ENCODE measurements at places on chromosomes 4 and X.

- DNase-seq: no peak
Observed at GRCh38 chrX:97399400-97399799, 515.7 kb downstream of the RPA4 start.

GRCh38 chr4:2858451-2859217 is 15.0 kb downstream of the ADD1 start:
- DNase-seq: no peak

- no peak for DNase-seq
Observed at GRCh38 chr4:55553441-55554201, 6.9 kb upstream of the CLOCK start.

DNA sequence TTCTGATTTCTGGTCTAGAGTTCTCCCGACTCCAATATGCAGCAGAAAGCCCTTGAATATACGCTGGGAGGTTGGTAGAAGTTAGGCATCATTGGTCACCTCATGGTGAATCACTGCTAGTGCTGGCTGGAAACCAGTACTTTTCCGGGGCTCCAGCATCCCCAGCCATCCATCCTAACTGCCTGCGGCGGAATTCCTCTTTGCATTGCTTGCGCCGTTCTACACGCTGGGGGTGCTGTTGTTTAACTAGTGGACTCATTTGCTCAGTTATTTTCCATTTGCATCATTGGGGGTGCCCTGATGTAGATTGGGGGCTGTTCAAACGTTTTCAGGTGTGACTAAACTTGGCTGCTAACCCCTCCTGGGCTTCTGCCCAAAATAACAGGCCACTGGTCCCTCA is 23.3 kb upstream of the GPR50 start:
- no peak for DNase-seq

GRCh38 chrX:151896734-151897474 is 15.8 kb upstream of the MAGEA4 start:
- DNase-seq: no peak

DNA sequence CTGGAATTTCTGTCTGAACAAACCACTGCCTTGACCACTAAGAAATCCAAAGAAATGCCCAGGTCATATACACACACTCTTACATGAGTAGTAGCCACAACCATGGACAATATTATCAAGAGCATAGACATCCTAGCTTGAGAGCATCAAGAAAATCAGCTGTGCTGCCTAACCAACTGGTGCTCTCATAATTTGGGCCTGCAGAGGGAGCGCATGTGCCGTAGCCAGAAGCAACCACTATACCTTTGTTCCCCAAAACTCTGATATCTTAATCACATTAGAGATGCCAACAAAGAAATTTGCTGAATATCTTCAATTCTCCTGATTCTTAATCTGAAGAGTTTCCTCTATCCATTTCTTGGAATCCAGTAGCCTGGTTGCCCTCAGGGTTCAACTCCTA is 163.6 kb downstream of the ZNF674 start:
- no peak for DNase-seq

GRCh38 chr4:100736641-100737451 is 219.0 kb upstream of the EMCN start:
- DNase-seq: no peak

GRCh38 chr4:13411942-13412341 is 72.2 kb downstream of the RAB28 start:
- DNase-seq: no peak

- no peak for DNase-seq
Observed at GRCh38 chr4:48017108-48017571, 568 bp downstream of the NIPAL1 start.

GRCh38 chrX:41055740-41056139 is 29.5 kb upstream of the USP9X start:
- no peak for DNase-seq

GRCh38 chr4:186778134-186778533 is 54.5 kb upstream of the FAT1 start:
- no peak for DNase-seq

- DNase-seq: no peak
Observed at GRCh38 chr4:83581411-83582288, 45.7 kb downstream of the GPAT3 start.

GRCh38 chr4:96145601-96146000 is 305.7 kb downstream of the PDHA2 start:
- DNase-seq: no peak

GRCh38 chrX:15050395-15050794 is 177.2 kb downstream of the MOSPD2 start:
- no peak for DNase-seq

DNA sequence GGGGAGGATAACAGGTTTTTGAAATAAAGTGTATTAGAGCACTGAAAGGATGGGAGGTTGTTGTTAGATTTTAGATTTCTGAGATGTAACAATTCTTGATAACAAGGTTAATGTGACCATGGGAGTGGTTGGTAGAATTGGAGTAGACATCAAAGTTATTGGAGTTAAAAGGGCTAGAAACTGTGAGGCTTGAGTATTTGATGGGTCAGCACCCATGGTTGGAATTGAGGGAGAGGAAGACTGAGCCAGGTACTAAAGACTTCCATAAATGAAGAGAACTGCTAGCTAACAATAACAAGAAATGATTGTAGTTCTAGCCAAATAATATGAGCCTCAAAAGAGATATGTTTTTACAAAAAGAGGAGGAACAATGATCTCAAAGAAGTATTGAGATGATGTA is 98.8 kb downstream of the HEPH start:
- no peak for DNase-seq

DNA sequence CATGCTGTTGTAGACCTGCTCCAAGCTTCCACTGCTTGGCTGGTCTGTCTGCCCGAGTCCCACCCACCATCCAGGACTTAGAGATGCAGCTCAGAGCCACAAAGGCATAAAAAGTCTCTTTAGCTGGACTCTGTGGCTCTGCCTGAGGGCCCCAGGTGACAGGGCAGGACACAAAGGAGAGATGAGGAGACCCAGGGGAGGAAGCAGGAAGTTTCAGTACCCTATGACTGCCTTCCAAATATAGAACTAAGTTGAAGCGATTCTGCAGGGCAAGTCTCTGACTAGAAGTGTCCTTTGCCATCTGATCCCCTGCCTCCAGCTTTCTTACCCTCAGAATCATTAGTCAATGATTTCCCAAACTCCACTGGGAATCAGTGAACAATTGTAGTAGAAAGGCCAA is 11.2 kb upstream of the CXCR3 start:
- no peak for DNase-seq

GRCh38 chr4:30605616-30606190 is 114.5 kb upstream of the PCDH7 start:
- DNase-seq: no peak

GRCh38 chrX:148382983-148383382 is 117.4 kb upstream of the AFF2 start:
- no peak for DNase-seq

DNA sequence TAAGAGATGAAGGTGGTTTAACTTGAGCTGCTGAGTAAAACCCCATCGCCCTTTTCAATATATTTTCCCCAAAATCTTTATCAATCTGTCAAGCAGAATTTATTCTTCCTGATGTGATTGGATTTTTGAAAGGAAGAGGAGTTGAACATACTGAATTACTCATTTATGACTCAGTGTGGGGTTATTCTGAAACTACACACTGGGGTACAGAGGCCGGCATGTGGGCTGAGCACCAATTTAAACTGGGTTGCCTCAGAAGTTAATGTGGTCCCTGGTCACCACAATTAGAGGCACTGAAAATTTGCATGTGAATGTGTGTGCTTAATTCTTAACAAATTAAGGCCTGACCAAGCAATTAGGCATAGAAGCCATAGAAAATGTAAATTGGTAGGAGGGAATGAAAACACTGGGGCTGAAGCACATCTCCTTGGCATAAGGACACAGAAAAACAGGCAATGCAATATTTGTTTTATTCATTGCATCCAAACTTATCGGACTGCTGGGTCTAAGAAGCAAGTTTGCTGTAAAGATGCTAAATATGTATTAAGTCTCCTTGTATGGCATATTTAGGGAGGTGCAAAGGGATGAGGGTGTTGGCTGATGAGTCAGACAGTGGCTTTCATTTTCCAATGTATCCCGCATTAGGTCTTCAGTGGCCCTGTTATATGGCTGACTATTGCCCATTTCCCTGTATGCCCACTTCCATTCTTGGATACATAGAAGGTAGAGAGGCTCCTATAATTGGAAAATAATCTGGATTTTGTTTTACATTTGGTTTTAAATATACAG is 170.9 kb downstream of the IL15 start:
- no peak for DNase-seq

DNA sequence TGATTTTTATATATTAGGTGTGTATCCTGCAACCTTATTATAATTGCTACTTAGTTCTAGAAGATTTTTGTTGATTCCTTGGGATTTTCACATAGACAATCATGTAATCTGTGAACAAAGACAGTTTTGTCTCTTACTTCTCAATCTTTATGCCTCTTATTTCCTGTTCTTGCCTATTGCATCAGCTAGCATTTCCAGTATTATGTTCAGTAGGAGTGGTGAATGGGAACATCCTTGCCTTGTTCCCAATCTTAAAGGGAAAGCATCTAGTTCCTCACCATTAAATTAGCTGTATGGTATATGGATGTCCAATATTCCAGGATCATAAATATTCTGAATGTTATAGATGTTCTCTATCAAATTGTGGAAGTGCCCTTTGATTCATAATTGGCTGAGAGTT is 41.8 kb downstream of the AWAT2 start:
- no peak for DNase-seq

- DNase-seq: no peak
Observed at GRCh38 chrX:112714357-112714918, 34.7 kb upstream of the LHFPL1 start.

- DNase-seq: no peak
Observed at GRCh38 chr4:16659079-16659478, 239.4 kb downstream of the LDB2 start.

- no peak for DNase-seq
Observed at GRCh38 chr4:168655182-168655581, 158.3 kb downstream of the PALLD start.

DNA sequence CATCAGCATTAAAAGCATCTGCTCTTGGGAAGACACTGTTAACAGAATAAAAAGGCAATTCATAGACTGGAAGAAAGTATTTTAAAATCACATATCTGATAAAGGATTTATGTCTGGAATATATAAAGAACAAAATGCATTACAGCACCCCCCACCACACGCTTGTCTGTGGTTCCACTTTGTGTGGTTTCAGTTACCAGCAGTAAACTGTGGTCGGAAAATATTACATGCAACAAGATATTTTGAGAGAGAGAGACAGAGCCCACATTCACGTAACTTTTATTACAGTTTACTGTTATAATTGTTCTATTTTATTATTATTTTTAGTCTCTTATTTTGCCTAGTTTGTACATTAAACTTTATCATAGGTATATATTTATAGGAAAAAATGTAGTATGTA is 21.2 kb upstream of the PDE6B start:
- no peak for DNase-seq

DNA sequence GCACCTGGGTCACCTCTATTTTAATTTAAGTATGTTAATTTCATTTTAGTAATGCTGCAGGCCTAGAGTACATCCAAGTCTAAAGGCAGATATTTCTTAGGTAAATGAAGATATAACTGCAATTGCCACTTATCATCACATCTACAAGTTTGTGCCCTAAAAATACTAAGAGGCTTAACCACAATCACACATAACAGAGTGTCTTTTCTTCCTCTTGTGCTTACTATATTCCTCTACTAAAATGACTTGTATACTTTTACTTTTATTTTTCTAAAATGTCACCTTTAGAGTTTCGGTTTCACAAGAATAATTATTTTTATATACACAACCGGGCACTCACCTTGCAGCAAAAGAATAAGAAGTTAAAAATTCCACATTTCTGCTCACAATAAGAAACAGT is 77.9 kb downstream of the EFHC2 start:
- no peak for DNase-seq

GRCh38 chr4:113952452-113953029 is 26.9 kb downstream of the ARSJ start:
- peak; percentile 13 for DNase-seq

DNA sequence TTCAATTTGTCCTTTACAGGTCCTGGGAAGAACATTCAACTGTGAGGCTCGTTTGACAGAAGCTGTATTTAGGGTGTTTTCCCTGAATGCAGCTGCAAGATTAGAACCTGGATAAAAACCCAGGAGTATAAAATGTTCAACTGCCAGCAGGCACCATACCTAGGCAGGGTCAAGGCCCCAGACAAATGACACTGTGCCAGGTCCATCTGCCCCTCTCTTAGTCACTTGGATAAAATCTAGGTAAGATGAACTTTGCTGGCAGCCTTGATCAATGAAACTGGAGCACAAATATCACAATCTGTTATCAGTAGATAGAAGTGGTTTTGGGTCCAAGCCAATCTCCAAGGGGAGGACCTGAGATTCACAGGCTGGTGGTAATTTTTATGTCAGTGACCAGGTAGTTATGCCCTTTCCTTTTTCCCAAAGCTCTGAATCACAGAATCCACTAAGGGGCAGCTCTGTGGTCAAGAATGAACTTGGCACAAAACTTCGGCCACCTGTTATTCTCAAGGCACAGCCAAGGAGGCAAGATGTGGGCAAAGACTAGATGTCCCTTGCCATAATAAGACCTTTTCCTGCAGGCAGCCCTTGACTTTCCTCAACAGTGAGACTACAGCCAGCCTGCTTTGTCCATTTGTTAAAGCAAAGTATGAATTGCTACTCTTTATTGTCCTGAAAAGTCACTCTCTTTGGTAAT is 501.0 kb downstream of the PPARGC1A start:
- DNase-seq: no peak

DNA sequence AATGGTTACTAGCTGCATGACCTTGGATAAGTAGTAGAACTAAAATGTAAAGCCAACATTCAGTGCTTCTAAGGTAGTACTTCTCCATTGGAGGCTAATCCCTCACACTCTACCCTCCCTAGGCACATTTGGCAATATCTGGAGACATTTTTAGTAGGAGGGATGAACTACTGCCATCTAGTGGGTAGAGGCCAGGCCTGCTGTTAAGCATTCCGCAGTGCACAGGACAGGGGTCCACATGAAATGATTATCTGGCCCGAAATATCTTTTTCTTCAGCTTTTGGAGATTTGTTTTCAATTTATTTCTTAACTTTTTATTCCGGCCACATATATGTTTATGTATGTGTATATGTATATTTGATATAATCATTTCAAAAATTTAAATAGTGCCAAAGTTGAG is 36.0 kb upstream of the SPANXC start:
- peak; percentile 41 for DNase-seq

- no peak for DNase-seq
Observed at GRCh38 chr4:17785858-17786257, 4.4 kb upstream of the FAM184B start.

DNA sequence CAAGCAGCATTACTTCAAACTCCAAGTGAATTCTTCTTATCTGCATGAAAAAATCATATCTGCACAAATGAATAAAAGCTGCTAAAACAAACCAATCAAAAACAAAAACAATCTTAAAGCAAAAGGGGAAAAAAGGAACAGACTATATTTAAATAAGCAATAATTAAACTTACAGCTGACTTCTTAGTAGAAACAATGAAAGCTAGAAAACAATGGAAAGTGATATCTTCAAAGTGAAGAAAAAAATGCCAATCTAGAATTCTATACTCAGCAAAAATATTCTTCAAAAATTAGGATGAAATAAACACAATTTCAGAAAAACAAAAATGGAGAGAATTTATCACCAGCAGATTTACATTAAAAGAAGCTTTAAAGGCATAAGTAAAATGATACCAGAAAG is 20.0 kb downstream of the STBD1 start:
- no peak for DNase-seq

- no peak for DNase-seq
Observed at GRCh38 chrX:107526141-107526540, 76.7 kb downstream of the FRMPD3 start.
